ENCODE measurements at places on chromosomes 1 and 21. TPM values are rescaled to one million over a fixed set of nuclear protein-coding genes. Genes with fewer than 3 reads are reported as not detected.
A peak's percentile ranks its signal among the peaks of the same experiment; 100 is the strongest.

CD5L gene
- total RNA-seq, result not detected

WDR64 gene
- total RNA-seq, result not detected

DNA sequence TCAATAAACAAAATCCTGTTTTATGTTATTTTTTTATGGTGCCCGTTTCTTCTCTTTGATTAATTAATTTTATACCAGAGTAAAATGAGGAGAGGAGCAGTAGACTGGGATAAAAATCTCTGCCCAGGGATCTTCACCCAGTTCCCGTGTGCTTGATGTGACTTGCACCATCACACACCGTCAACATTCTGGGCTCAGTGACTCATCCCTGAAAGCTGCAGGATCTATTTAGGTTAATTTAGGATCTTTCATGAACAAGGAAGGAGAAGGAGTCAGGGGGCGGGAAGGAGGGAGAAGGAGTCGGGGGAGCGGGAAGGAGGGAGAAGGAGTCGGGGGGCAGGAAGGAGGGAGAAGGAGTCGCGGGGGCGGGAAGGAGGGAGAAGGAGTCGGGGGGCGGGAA lies 182.4 kb downstream of the SMYD3 start:
- no peaks in the 10 kb centered on the region for H3K27me3 ChIP-seq
- peak; percentile 82 for DNase-seq
- peaks cover under 1% of the 10 kb centered on the region for H3K36me3 ChIP-seq
- no peak overlapping the region for H3K27ac ChIP-seq
- H3K4me1 ChIP-seq, result no peaks in the 10 kb centered on the region

- no peaks in the 10 kb centered on the region for H3K4me1 ChIP-seq
- no peaks in the 10 kb centered on the region for H3K27me3 ChIP-seq
- no peak overlapping the region for H3K4me3 ChIP-seq
- H3K27ac ChIP-seq, result no peak overlapping the region
- no peak for DNase-seq
- no peaks in the 10 kb centered on the region for H3K36me3 ChIP-seq
Observed at GRCh38 chr1:159239551-159240220, 35.0 kb downstream of the ACKR1 start.

DNA sequence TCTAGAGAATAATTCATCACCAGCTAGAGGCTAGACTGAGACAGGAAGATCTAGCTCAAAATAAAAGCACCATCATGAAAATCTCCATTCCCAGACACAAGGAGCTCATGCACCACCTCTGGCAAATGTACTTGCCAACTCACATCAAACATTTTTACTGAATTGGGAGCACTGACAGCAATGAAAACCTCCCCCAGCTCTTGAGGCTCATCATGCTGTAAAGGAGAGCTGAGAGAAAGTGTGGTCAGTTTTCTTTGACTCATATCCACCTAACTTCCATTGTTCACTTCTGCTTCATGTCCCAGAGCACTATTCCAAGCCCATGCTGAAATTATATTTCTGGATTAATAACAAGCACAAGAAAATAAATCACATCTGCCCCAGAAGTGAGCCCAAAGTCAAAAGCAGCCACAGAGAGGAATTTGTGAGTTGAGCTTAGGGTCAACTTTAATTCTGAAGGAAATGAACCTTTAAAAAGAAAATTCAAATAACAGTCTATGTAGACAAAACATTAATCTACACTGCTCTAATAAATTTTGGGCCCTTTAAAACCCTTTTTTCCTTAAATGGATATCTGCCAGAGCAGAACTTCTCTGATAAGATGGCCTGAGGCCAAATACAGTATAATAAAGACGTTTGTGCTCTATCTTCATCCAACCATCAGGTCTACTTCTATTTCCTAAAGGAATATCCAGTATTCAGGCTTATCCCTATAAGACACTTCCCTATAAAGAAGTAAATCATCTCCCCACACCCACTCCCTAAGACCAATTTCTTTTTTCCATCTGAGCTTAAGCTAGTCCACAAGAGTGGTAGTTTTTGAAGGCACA lies 85.9 kb upstream of the ADAM30 start:
- peaks cover 2% of the 10 kb centered on the region for H3K4me1 ChIP-seq
- no peak overlapping the region for H3K27ac ChIP-seq
- DNase-seq, result no peak
- no peaks in the 10 kb centered on the region for H3K27me3 ChIP-seq
- H3K36me3 ChIP-seq, result peaks cover 24% of the 10 kb centered on the region

LCE1C gene
- total RNA-seq, result not detected

EDN2 gene
- 0.18 TPM for total RNA-seq

DNA sequence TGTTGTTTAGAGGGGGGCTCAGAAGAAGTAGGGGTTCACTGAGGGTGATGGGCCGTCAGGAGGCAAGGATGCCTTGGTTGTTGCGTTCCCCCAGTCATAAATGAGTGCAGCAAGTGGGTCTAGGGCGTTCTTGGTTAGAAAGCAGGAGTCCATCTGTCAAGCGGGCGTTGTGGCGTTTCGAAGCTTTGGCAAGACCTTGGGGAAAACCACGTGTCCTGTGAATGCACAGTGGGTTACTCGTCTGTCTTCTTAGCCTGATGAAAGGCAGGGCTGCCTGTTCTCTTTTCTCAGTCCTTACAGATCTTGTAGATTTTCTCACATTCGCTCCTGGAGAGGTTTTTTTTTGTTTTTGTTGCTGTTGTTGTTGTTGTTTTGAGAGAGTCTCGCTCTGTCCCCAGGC lies 6.3 kb upstream of the ZNF496 start:
- no peak for DNase-seq

- H3K36me3 ChIP-seq, result peaks cover 15% of the 10 kb centered on the region
- no peaks in the 10 kb centered on the region for H3K4me1 ChIP-seq
- no peak overlapping the region for H3K27ac ChIP-seq
- H3K27me3 ChIP-seq, result no peaks in the 10 kb centered on the region
- DNase-seq, result peak; percentile 25
- H3K4me3 ChIP-seq, result no peak overlapping the region
Observed at GRCh38 chr21:42706765-42707164, 53.3 kb downstream of the PDE9A start.

DNA sequence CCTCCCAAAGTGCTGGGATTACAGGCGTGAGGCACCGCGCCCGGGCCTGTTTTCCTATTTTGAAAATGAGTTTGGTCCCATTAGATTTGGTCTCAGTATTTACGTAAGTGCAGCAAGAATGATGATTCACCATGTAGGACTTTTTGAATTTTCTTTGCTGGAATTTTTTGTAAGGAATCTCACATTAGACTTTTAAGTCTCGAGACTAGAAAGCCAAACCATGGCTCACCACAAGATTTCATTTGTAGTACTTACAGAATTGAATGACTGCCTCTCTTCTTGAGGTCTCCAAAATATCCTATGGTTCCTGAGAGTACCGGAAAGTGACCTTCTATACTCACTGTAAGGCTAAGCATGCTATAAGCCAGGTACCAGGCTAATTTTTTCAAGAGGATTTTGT lies 325 bp downstream of the OR14A2 start:
- no peaks in the 10 kb centered on the region for H3K4me1 ChIP-seq
- DNase-seq, result no peak
- H3K36me3 ChIP-seq, result no peaks in the 10 kb centered on the region
- no peak overlapping the region for H3K4me3 ChIP-seq

GRCh38 chr1:246404078-246404477 lies 103.0 kb downstream of the SMYD3 start:
- H3K27me3 ChIP-seq, result no peaks in the 10 kb centered on the region
- no peak for DNase-seq
- no peaks in the 10 kb centered on the region for H3K4me1 ChIP-seq
- H3K27ac ChIP-seq, result no peak overlapping the region
- no peaks in the 10 kb centered on the region for H3K36me3 ChIP-seq

DNA sequence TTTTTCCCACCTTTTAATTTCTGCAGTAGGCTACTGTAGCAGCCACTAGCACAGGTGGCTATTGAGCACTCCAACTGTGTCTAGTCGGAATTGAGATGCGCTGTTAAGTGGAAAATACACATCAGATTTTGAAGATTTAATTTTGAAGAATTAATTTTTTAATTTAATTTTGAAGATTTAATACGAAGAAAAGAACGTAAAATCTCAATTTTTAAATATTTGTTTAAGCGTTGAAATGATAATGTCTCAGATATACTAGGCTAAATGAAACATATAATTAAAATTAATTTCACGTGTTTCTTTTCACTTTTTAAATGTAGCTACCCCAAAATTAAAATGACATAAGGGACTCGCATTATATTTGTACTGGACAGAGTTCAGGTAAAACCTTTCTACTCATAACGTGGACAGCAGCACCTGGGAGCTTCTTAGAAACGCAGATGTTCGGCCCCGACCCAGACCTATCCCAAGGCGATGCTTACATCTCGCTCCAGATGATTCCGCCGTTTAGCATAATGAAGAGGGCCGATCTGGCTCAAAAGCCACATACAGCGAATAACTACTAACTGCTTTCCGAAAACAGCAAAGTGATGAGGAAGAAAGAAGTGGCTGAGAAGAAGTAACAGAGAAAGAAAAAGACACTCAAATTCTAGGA lies 717 bp downstream of the CRYZL1 start:
- H3K27me3 ChIP-seq, result no peaks in the 10 kb centered on the region
- peak; percentile 53 for DNase-seq
- peak overlapping the region; percentile 7 for H3K27ac ChIP-seq

DNA sequence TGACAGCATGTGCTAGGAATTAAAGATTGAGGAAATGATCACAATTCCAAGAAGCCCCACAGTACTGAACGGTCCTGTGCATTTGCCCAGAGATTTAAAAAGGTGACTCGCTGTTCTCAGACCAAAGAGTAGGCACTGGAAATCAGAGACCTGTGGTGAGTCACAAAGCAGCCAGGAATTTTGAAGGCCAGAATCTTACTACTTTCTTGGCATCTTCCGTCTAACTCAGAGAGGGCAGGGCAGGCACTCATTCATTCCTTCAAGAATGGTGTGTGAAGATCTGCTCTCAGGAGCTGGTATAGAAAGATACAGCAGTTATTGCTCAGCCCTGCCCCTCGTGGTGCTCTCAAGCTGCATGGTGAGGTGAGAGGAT lies 57.9 kb downstream of the BRINP2 start:
- no peaks in the 10 kb centered on the region for H3K36me3 ChIP-seq

DNA sequence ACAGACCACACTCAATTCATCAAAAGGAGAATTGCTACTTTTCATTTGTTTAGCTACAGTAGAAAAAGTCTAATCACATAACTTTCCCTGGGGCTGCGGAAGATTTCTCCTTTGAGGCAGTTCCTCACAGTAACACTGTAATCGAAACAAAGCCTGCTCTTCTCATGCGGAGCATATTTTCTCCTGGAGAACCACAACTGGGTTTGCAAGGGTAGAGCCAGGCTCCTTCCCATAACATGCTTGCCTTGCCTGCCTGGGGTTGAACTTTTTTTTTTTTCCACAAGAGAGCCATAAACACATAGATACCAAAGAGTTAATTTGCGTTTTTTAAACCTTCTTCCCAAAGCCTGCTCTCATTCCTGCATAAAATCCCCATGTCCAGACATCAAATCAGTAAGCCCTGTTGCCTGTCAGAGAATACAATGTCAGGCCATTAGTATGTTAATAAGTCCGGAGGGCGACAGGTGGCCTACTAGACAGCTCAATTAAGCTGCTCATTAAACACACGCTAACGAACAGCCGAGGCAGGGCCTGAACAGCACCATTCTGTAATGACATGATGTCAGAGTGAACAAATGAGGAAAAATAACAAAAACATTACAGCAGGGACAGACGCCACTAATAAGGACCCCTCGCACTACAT lies 107.1 kb upstream of the OLIG2 start:
- no peak overlapping the region for H3K4me3 ChIP-seq
- no peaks in the 10 kb centered on the region for H3K4me1 ChIP-seq
- no peaks in the 10 kb centered on the region for H3K36me3 ChIP-seq

SLC41A1 gene
- 16.6 TPM for total RNA-seq

GRCh38 chr1:79554688-79555087 lies 548.2 kb upstream of the ADGRL4 start:
- H3K36me3 ChIP-seq, result no peaks in the 10 kb centered on the region
- no peaks in the 10 kb centered on the region for H3K27me3 ChIP-seq
- DNase-seq, result no peak
- no peak overlapping the region for H3K4me3 ChIP-seq
